Activated CD8-positive, alpha-beta T cell treated with anti-CD3 and anti-CD28 coated beads for 36 hours (primary cell): ENCODE measurements at places on chromosomes 5 and 9. TPM values are rescaled to one million over a fixed set of nuclear protein-coding genes. Genes with fewer than 3 reads are reported as not detected.

DNA sequence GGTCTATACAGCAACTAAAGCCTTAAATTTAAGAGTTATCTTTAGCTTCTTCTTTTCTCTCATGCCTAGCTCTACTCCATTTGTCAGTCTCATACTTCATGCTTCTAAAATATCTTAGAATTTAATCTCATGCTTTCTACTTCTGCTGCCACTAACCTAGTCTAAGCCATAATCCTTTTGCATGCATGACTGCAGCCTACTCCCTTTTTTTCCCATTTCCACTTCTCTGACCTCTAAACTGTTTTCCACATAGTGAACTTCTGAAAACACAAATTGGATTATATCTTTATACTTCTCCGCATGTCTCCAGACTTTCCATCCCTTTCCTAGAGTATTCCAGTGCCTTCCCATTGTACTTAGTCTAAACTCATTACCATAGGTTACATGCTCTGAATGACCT lies 193.0 kb downstream of the XRCC4 start:
- no peak for DNase-seq
- no peaks in the 10 kb centered on the region for H3K27me3 ChIP-seq
- no peak overlapping the region for H3K27ac ChIP-seq
- no peaks in the 10 kb centered on the region for H3K4me1 ChIP-seq
- H3K4me3 ChIP-seq: no peak overlapping the region

DNA sequence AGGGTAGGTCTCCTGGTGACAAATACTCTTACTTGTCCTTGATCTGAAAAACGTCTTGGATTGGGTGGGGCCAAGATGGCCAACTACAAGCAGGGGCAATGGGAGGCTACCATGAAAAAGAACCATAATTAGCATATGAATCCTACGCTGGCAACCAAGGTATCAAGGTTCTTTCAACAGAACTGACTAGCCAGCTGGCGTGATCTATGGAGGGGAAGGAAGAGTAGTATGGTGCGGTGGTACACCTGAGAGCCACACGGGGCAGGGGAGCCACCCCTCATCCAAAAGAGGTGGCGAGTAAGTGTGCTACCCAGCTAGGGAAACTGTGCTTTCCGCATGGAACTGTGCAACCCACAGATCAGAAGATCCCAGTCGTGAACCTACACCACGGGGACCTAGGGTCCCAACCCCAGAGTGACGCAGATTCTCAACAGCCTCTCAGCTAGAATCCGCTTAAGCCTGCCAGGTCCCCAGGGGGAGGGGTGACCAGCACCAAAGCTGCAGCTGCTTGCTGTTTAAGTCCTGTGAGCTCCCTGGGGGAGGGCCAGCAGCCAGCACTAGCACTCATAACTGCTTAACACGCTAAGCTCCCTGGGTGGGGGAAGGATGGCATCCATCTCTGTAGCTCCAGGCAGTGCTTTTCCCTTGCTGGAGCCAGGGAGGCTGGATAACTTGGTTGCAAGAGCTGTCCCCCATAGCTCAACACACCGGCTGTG lies 334.8 kb downstream of the FBXL17 start:
- H3K36me3 ChIP-seq: peaks cover 22% of the 10 kb centered on the region
- no peaks in the 10 kb centered on the region for H3K4me1 ChIP-seq
- no peak overlapping the region for H3K4me3 ChIP-seq
- H3K27ac ChIP-seq: no peak overlapping the region

SCAMP1 gene
- total RNA-seq: 13.6 TPM

GRCh38 chr9:130835441-130836298 lies 616 bp downstream of the ABL1 start:
- peak overlapping the region; percentile 96 for H3K27ac ChIP-seq
- H3K4me1 ChIP-seq: peaks cover 34% of the 10 kb centered on the region
- peak overlapping the region; percentile 88 for H3K4me3 ChIP-seq
- peak; percentile 54 for DNase-seq

GRCh38 chr5:124054564-124054963 lies 542.6 kb downstream of the CSNK1G3 start:
- no peak overlapping the region for H3K4me3 ChIP-seq
- peaks cover 3% of the 10 kb centered on the region for H3K4me1 ChIP-seq
- DNase-seq: no peak

GRCh38 chr9:25742256-25742655 lies 64.0 kb upstream of the TUSC1 start:
- H3K4me1 ChIP-seq: no peaks in the 10 kb centered on the region
- no peaks in the 10 kb centered on the region for H3K27me3 ChIP-seq
- H3K27ac ChIP-seq: no peak overlapping the region
- H3K36me3 ChIP-seq: no peaks in the 10 kb centered on the region

GRCh38 chr5:151015974-151016587 lies 4.3 kb upstream of the GPX3 start:
- H3K4me1 ChIP-seq: peaks cover 12% of the 10 kb centered on the region
- H3K27ac ChIP-seq: no peak overlapping the region
- DNase-seq: no peak
- H3K4me3 ChIP-seq: no peak overlapping the region

SPINK5 gene
- total RNA-seq: not detected

PCDHB12 gene
- not detected for total RNA-seq

- DNase-seq: no peak
- peaks cover 16% of the 10 kb centered on the region for H3K27me3 ChIP-seq
- no peak overlapping the region for H3K27ac ChIP-seq
- H3K4me3 ChIP-seq: no peak overlapping the region
- H3K36me3 ChIP-seq: no peaks in the 10 kb centered on the region
Observed at GRCh38 chr5:10825897-10826644, 65.0 kb upstream of the DAP start.

GRCh38 chr5:51734677-51735076 lies 351.4 kb downstream of the ISL1 start:
- H3K4me3 ChIP-seq: no peak overlapping the region
- DNase-seq: no peak
- no peak overlapping the region for H3K27ac ChIP-seq
- no peaks in the 10 kb centered on the region for H3K4me1 ChIP-seq

DNA sequence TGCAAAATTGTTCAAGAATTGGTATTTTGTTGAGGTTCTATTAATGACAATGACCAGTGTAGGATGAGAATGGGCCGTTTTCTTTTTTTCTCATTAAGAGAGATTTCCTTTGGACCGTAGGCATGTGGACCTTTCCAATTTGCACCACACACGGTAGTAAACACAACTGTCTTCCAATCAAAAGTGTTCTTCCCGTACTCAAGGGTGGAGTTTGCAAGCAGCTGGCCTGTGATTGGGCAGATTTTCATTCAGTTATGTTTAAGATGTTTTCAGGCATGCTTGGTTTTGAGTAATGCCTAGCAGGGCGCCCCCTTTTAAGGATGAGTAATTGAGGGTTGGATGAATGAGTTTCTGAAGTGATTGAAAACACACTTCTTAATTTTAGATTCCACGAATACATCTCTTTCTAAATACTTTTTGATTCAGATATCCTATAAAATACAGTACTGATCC lies 2.5 kb downstream of the KDM3B start:
- peaks cover 49% of the 10 kb centered on the region for H3K4me1 ChIP-seq
- DNase-seq: peak; percentile 82
- peak overlapping the region; percentile 91 for H3K27ac ChIP-seq
- H3K36me3 ChIP-seq: peaks cover 9% of the 10 kb centered on the region

DNA sequence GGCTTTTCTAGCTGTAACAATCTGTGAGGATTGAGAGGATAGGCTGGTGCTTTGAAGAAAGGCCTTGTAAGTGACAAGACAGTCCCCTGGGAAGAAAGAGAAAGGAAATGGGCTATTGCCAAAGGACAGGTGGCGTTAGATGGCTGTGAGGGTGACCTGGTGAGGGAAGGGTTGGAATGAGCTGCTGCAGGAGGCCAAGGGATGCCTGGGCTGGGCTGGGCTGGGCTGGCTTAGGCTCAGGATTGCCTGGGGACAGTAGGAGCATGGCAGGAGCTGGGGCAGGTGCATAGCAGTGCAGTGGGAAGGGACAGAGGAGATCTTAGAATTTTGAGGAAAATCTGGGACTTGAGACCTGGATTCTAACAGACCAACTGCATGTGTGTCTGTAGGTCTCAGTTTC lies 9.7 kb upstream of the MYOZ3 start:
- DNase-seq: no peak
- peaks cover 3% of the 10 kb centered on the region for H3K4me1 ChIP-seq
- H3K36me3 ChIP-seq: no peaks in the 10 kb centered on the region
- no peak overlapping the region for H3K27ac ChIP-seq
- H3K27me3 ChIP-seq: no peaks in the 10 kb centered on the region
- H3K4me3 ChIP-seq: no peak overlapping the region

- no peak for DNase-seq
- H3K4me3 ChIP-seq: no peak overlapping the region
- H3K27ac ChIP-seq: no peak overlapping the region
- no peaks in the 10 kb centered on the region for H3K4me1 ChIP-seq
- peaks cover 2% of the 10 kb centered on the region for H3K36me3 ChIP-seq
Observed at GRCh38 chr9:83459830-83460229, 78.4 kb downstream of the FRMD3 start.

- H3K27ac ChIP-seq: peak overlapping the region; percentile 60
- no peaks in the 10 kb centered on the region for H3K27me3 ChIP-seq
- H3K4me3 ChIP-seq: no peak overlapping the region
- H3K4me1 ChIP-seq: peaks cover 73% of the 10 kb centered on the region
- DNase-seq: no peak
Observed at GRCh38 chr9:114914139-114914538, 16.3 kb downstream of the TNFSF8 start.

DNA sequence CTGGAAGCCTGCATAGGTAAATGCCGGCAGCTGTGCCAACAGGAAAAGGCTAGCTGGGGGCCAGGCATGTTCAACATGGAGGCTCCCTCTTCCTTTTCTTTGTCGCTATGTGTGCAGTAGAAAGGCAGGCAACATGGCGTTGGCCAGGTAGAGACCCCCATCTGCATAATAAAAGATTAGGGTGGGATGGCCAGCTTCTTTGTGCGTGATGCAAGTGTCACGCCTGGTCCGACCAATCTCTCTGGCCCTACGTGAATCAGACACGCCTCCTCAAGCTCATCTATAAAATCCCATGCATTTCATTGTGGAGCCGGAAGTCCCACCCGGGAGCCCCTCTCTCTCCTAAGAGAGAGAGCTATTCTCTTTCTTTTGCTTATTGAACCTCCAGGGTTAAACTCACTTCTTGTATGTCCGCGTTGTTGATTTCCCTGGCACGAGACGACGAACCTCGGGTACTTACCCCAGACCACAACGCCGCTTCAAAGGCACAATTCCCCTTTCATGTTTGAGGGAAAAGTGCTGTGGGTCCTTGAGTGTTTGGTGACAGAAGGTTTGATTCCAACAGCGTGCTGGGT lies 25.0 kb upstream of the C5orf47 start:
- H3K4me1 ChIP-seq: peaks cover 17% of the 10 kb centered on the region
- no peak for DNase-seq
- no peak overlapping the region for H3K4me3 ChIP-seq

DNA sequence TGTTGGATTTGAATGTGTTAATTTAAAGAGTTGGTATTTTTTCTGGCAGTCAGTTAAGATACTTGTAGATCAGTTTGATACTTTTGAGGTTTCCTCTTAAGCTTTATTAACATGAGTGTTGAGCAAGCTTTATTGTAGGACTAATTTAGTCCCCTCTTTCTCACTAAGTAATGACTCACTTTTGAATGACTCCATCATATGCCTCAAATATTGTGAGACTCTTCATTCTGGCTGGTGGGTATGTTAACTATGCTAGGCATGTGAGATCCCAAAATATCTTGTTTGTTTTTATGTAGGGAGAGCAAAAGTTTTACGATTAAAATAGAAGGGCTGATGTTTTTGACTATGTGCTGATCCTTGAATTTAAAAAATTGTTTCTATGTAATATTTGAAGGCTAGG lies 355.7 kb downstream of the IZUMO3 start:
- H3K4me1 ChIP-seq: no peaks in the 10 kb centered on the region
- H3K27ac ChIP-seq: no peak overlapping the region
- H3K4me3 ChIP-seq: no peak overlapping the region
- no peaks in the 10 kb centered on the region for H3K36me3 ChIP-seq
- DNase-seq: no peak

GRCh38 chr5:137035480-137035878 lies 463.6 kb downstream of the SPOCK1 start:
- DNase-seq: no peak
- no peaks in the 10 kb centered on the region for H3K36me3 ChIP-seq
- H3K4me1 ChIP-seq: no peaks in the 10 kb centered on the region
- H3K4me3 ChIP-seq: no peak overlapping the region
- peaks cover 2% of the 10 kb centered on the region for H3K27me3 ChIP-seq
- no peak overlapping the region for H3K27ac ChIP-seq

GRCh38 chr5:109982966-109983534 lies 293.3 kb downstream of the MAN2A1 start:
- no peak for DNase-seq
- H3K27me3 ChIP-seq: no peaks in the 10 kb centered on the region
- no peak overlapping the region for H3K27ac ChIP-seq
- no peak overlapping the region for H3K4me3 ChIP-seq

DNA sequence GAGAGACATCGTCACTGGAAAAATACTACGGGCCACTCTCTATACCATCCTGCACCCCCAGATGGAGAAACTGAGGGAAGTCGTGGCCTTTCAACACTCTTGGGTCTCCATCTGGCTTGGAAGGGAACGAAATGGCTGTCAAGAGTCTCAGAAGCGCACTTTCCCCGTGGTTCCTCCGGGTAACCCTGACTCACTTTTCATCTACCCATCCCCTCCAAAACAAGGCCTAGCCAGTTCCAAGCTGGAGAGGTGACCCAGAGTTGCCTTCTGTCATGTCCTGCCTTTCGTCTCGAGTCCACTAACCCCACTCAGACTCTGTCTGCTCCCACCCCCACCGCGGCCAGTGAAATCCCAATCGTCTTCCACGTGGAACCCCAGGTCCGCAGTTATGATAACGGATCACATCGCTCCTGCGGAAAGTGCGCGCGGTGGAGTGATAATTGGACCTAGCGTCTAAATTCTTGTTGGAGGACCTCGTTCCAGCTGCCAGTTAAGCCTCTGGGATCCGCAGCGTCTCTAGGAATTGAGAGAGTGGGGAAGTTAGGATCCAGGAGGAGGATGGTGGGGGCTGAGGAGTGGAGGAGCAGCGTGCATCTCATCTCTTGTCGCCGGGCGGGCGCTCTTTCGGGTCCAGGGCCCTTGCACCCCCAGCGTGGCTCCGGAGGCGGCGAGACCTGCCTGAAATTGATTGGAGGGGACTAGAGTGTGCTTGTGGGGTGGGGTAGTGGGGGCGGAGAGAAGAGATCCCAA lies 4.6 kb downstream of the CDKN2A start:
- no peak for DNase-seq
- H3K4me1 ChIP-seq: peaks cover 10% of the 10 kb centered on the region
- H3K27me3 ChIP-seq: peaks cover 57% of the 10 kb centered on the region
- H3K4me3 ChIP-seq: no peak overlapping the region
- peaks cover 5% of the 10 kb centered on the region for H3K36me3 ChIP-seq
